ENCODE measurements at places on chromosomes 6 and 20. TPM values are rescaled to one million over a fixed set of nuclear protein-coding genes. Genes with fewer than 3 reads are reported as not detected.

NKAPL gene
- 0.16 TPM for total RNA-seq

BIRC7 gene
- total RNA-seq: not detected

TRDN gene
- not detected for total RNA-seq

SIRPB2 gene
- not detected for total RNA-seq

ELOVL2 gene
- total RNA-seq: not detected

COL20A1 gene
- total RNA-seq: not detected

PTCRA gene
- not detected for total RNA-seq

RAB44 gene
- total RNA-seq: 0.10 TPM

DNA sequence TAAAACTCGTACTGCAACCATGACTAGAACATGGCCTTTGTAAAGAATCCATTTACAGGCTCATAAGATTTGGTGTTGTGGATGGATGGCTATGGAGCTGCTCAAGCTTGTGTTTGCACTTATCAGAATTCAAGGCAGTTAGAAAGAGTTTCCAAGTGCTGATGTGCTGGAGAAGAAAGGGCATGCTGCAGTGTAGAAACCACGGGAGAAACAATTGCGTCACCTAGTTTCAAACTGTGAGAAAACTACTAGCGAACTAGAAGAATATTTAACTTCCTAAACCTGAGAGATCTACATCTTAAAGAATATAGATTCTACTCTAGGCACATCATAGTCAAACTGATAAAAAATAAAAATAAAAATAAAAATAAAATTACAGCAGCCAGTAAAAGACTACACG is 116.2 kb downstream of the SGK1 start:
- no peak for DNase-seq

- DNase-seq: no peak
Measured at GRCh38 chr20:58657262-58657661, 6.2 kb downstream of the STX16 start.

- DNase-seq: no peak
Measured at GRCh38 chr6:52326540-52327364, 35.2 kb upstream of the PAQR8 start.

DNA sequence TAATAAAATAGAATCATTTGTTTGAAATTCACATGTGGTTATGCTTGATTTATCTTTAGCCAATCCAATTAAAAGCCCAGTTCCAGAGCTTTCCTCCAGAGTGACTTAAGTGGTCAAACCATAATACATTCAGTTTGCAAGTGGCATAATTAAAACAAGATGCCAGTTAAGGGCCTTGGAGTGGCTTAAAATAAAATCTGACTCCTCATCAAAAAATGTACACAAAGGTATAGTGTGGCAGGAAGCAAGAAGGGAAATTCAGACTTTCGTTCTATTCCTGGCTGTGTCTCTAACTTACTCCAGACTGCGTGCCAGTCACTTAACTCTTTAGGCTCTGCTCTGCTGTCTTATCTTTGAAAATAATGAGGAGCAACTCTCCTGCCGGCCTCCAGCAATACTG is 251.3 kb upstream of the PRND start:
- no peak for DNase-seq

- DNase-seq: no peak
Measured at GRCh38 chr6:113888493-113888892, 31.3 kb downstream of the MARCKS start.

GRCh38 chr6:28281288-28282064 is at the start of gene PGBD1:
TSS of gene PGBD1 (plus strand) at chr6:28281572. CDS start at chr6:28283814, 2,242 bp downstream.
- peak; percentile 36 for DNase-seq

DNA sequence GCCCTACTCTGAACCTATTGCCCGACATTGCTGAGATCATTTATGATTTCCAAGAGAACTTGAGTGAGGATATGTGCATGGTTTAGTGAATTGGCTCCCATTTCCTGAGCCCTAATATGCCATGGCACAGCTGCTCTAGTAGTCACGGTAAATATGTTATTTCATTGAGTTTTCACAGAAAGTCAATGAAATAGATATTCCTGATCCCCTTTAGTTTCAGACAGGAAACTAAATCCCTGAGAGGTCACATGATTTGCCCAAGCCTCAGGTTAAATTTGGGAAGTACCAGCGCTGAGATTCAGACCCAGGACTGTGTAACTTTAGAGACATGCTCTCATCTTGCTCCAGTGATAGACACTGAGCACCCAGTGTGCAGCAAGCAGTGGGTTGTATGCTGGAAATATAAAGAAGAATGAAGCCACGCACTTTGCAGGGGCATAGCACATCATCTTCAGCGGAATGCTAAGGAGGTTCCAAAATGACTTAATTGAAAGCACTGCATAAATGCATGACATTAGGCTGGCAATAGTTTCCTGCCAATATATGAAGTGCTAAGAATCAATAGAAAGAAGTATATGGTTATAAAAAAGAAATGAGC is 70.6 kb downstream of the FARS2 start:
- DNase-seq: no peak

GRCh38 chr6:4719491-4719890 is 56.7 kb upstream of the CDYL start:
- DNase-seq: no peak

GRCh38 chr6:36542041-36542440 is 5.2 kb downstream of the STK38 start:
- no peak for DNase-seq

GRCh38 chr6:87705070-87705691 is 3.1 kb upstream of the AKIRIN2 start:
- DNase-seq: peak; percentile 15

DNA sequence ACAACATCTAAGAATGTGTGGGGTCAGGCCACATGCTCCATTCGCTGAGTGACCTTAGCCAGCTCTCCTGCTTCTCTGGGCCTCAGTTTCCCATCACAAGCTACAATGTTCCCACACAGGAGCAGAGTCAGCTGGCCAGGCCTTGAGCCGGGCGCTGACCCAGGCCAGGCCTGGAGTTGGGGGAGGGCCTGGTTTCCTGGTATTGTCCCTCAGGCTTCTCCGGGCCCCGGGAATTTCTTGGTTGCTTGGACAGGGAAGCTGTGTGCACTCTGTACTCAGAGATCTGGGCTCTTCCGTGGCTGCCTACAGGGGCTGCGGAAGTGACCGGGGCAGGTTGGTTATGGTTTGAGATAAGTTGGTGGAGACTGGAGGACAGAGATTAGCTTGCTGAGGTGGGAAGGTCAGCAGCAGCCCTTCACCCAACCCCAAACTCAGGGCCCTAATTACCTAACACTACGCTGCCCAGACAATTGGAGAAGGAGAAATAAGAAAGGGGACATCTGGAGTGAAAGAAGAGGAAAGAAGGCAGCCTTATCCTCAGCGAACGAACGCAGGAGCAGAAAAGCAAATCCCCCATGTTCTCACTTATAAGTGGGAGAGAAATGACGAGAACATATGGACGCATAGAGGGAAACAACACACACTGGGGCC is 6.2 kb downstream of the TGM2 start:
- DNase-seq: no peak

- DNase-seq: no peak
Measured at GRCh38 chr6:4388675-4389074, 253.3 kb upstream of the ECI2 start.

DNA sequence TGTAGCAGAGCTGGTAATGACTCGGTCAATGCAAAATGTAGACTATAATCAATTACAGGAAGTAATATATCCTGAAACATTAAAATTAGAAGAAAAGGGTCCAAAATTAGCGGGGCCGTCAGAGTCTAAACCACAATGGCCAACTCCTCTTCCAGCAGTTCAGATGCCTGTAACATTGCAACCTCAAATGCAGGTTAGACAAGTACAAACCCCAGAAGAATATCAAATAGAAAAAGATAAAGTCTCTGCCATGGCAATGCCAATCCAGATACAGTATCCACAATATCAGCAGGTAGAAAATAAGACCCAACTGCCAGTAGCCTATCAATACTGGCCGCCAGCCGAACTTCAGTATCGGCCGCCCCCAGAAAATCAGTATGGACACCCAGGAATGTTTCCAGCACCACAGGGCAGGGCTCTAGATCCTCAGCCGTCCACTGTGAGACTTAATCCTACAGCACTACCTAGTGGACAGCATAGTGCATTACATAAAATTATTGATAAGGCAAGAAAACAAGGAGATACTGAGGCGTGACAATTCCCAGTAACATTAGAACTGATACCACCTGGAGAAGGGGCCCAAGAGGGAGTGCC is 158.4 kb downstream of the GPX5 start:
- DNase-seq: no peak

- peak; percentile 33 for DNase-seq
Measured at GRCh38 chr6:42075159-42075838, 25.0 kb downstream of the TAF8 start.

DNA sequence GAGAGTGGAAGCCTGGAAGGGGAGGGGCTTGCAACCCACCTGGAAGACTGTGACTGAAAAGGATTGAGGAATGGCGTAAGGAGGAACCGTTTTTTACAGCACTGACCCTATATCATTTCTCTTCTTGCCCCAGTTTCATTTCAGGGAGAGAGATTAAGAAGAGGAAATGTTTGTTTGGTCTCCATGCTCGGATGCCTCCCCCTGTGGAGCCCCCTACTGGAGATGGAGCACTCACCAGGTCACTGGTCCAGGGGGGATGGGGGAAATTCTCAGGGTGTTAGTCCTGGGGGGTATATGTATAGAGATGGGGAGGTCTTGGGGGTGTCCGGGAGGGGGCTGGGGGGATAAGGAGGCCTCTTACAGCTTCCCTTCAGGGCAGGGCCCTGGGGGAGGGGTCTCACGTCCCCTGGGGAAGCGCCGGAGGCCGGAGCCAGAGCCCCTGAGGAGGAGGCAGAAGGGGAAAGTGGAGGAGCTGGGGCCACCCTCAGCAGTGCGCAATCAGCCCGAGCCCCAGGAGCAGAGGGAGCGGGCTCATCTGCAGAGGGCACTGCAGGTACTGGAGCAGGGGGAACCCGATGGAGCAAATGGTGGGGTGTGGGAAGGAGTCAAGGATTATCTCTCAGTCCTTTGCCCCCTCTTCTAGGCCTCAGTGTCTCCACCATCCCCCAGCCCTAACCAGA is 3.2 kb downstream of the CUTA start:
- DNase-seq: no peak

DNA sequence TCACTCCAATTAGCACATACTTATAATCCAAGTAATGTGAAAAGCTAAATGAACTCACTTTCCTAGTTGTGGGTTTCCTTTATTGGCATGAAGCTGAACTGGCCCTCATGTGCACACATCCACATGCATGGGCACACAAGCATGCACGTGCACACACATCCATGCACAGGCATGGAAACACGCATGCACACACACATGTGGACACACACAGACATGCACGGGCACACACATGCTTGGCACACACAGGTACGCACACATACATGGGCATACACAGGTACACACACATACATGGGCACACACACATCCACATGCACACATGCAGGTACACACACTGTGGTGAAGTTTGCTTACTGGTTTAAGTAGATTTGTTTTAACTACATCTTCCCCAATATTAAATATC is 23.8 kb downstream of the SYNDIG1 start:
- DNase-seq: no peak

- DNase-seq: no peak
Measured at GRCh38 chr20:60060593-60060992, 102.4 kb downstream of the CDH26 start.

Measured in activated T-helper 1 cell treated with anti-CD3 and anti-CD28 coated beads, Interleukin-12 subunit alpha, Interleukin-12 subunit beta, Interleukin-2, Interleukin-4 antibody, amounts not matched to agents 30 ng/mL and 10 ng/mL and 1 ng/mL, durations not matched to agents 14 hours and 24 hours and 36 hours (primary cell).